Stimulated activated CD8-positive, alpha-beta memory T cell treated with anti-CD3 and anti-CD28 coated beads, Interleukin-2, amount 100 ng/mL, for 48 hours (primary cell): ENCODE measurements at places on chromosomes 6 and 20.

- DNase-seq, result no peak
Measured at GRCh38 chr20:38635721-38636288, 34.2 kb downstream of the ARHGAP40 start.

- DNase-seq, result no peak
Measured at GRCh38 chr6:37980222-37980595, 160.7 kb downstream of the ZFAND3 start.

DNA sequence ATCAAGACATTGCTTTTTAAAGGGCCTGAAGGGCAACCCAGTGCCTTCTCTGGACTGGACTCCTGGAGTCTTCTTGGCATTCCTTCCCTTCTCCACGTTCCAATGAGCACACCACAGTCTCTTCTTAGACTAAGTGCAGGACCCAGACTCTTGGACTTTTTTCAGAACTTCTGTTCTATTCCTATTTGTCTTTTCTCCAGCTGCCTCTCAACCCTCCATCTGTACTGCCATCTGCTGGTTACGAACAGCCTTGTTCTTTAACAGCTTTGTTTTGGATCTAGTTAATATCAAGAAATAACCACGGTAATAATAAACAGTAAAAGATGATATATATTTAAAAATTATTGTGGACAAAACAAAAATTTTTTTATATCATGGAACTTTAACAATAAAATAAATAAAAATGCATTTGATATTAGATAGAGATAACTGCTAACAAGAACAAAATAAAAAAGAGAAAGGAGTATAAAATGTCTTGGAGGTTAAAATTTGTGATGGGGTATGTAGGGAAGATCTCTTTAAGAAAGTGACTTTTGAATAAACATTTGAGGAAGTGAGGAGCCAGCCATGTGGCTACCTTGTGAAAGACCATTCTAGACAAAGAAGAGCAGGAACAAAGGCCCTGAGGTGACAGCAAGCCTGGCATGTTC lies 105.1 kb upstream of the HCRTR2 start:
- no peak for DNase-seq

DNA sequence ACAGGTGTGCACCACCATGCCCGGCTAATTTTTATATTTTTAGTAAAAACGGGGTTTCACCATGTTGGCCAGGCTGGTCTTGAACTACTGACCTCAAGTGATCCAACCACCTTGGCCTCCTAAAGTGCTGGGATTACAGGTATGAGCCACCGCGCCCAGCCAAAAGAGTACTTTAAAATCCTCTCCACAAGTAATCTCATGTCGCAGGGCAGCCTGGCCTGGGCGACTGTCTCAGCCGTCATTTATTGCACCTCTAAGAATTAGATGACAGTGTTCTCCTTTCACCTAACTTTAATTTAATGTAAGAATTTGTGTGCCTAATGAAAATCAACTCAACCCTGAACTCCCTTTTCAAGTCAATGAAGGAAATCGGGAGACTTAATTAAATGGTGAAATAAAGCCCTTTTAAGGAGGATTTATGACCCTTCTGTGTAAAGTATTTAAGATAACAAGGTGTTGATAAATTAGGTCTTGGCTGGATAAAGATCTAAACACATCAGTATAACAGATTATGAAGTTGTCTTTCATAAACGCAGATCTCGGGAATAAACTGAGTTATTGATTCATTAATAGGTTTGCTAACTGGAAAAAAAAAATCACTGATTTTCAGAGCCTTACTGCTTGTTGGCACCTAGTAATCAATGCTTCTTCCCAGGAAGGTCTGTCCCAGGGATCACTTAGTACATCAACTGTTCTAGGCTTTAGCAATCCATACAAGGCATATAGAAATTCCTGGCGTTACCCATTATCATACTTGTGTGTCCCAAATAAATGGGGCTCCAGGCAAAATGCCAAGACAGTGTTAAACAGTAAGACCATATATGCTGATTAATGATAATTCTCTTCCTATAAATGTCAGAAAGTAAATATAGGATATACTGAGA lies 209.3 kb downstream of the GMDS start:
- DNase-seq, result no peak

DNA sequence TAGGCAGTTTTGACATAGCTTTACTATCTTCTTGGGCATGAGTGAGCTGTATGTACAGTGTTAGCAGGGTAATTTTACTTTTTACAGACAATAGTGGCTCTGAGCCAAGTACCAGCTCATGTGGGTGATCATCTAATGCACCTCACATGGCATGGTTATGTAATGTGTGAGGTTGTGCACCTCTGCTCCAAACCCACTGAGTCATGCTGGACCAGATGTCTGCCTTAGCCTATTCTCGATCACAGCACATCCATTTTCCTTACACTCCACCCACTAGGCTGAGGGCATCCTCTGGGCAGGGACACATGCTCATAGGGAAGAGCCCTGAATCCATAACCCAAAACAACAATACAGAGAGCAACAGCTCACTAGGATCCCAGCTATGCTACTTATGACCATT lies 71.6 kb upstream of the FBXL4 start:
- no peak for DNase-seq

GRCh38 chr6:104472021-104472901 lies 387.5 kb downstream of the HACE1 start:
- no peak for DNase-seq

DNA sequence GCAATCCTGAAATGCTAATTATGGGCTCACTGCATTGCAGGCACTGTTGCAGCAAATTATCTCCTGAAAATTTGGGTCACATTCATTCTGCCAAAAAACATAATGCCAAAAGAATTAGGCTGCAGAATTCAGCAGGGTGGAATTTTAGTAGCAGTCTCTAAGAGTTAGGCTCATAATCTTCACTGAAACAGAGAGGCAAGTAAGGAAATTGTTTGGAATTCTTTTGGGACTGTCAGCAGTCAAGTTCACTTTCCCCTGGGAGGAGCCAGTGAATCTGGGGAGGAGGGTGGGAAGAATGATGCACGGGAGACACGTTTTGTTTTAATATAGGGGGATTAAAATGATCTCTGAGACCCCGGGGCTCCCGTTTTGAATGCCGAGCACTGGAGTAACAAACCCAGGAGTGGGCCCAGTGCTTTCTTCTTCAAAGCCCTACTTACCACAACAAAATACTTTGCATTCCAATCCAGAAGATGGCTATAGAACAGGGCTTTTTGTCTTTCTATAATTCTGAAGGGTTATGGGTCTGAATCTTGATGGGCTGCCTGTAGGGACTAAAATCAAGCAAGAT lies 44.7 kb downstream of the SOBP start:
- no peak for DNase-seq

- DNase-seq, result no peak
Measured at GRCh38 chr6:45423824-45424450, 46.2 kb upstream of the SUPT3H start.

DNA sequence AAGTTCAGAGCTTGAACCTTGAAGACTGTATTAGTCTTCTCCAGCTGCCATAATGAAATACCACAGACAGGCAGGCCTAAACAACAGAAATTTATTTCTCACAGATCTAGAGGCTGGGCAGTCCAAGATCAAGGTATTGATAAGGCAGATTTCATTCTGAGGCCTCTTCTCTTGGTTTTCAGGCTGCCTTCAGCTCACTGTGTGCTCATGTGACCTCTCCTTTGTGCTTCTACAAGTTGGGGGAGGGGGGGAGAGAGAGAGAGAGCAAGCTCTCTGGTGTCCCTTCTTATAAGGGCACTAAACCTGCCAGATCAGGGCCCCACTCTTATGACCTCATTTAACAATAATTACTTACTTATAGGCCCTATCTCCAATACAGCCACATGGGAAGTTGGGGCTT lies 102.6 kb upstream of the RSPO3 start:
- no peak for DNase-seq

GRCh38 chr20:23832775-23833513 lies 6.4 kb upstream of the CST2 start:
- no peak for DNase-seq

GRCh38 chr6:42756722-42757121 lies 10.8 kb upstream of the TBCC start:
- no peak for DNase-seq

- DNase-seq, result no peak
Measured at GRCh38 chr6:101640131-101640530, 246.6 kb downstream of the GRIK2 start.

GRCh38 chr20:38685853-38686473 lies 38.3 kb upstream of the SLC32A1 start:
- DNase-seq, result peak; percentile 17

DNA sequence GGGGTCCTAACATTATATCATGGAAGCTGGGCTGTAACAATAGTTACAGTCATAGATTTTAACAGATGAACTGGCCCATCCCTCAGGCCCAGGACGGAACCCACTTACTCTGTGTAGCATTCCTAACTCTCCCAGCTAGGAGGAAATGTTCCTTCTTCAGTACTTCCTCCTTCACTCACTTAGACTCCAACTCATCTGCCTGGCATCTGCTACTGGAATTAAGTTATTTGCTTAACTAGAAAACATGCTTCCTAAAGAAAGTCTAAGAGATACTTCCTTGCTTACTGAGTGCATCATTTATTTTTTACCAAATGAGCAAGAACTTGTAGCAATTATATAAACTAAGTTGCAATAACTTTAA lies 20.5 kb downstream of the GCLC start:
- DNase-seq, result no peak

GRCh38 chr6:53984581-53984980 lies 126.7 kb upstream of the MLIP start:
- DNase-seq, result no peak

DNA sequence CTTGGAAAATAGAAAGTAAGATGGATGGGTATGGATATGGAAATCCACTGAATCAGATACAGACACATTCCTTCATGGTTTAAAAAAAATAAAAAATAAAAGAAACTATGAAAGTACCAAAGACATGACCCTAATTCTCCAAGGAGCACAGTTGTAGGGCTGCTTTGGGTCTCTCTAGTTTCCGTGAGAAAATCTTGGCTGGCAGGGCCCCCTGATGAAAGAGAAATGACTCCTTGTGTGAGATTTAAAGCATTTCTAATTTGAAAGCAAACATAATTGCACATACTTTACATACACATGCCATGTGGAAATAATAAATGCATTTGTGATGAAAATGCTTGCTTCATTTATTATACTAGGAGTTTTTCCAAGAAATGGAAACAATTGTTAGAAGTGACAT lies 593.9 kb upstream of the BTBD3 start:
- no peak for DNase-seq

DNA sequence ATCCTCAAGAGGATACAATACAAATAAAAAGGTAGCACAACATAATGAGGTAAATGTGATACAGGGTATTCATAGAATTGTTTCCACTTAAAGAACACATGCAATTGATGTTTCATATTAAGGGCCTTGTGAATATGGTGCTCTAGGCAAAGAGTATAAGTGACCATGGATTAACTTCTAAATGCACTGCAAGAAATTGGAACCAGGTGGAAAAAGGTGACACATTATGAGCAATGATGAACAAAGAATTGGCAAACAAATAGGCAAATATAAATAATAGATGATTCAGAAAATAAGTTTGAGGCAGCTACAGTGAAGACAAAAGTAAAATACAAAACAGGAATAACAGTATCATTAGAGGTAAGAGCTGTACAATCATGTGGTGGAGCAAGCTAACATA lies 192.0 kb downstream of the GRIK2 start:
- DNase-seq, result no peak

GRCh38 chr20:63179687-63180568 lies 36.0 kb downstream of the YTHDF1 start:
- no peak for DNase-seq

GRCh38 chr6:83827050-83827449 lies 26.1 kb upstream of the RIPPLY2 start:
- DNase-seq, result no peak

DNA sequence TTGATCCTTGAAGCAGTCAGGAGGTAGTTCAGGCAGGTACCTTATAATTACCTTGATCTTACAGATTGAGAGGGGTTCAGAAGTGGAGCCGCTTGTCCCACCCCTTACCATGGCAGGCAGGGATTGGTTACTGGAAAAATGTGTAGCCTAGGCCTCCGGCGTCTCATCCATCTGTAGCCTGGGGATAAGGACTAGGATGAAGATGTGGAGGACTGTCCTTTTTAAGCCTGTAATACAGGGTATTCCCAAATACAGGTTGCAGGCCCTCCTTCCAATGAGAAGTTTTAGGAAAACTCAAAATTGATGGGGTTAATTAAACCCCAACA lies 2.8 kb downstream of the HMGA1 start:
- DNase-seq, result no peak

DNA sequence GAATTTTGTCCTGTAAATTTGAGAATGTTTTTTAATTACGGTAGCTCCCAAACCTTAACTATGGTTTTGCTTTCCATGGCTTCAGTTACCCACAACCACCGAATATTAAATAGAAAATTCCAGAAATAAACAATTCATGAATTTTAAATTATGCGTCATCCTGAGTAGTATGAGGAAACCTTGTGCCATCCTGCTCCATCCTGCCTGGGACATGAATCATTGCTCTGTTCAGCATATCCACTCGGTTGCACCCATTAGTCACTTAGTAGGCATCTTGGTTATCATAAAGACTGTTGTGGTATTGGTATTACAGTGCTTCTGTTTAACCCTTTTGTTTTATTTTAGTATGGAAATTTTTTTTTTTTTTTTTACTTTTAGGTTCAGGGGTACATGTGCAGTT lies 39.7 kb downstream of the KCNS1 start:
- no peak for DNase-seq

DNA sequence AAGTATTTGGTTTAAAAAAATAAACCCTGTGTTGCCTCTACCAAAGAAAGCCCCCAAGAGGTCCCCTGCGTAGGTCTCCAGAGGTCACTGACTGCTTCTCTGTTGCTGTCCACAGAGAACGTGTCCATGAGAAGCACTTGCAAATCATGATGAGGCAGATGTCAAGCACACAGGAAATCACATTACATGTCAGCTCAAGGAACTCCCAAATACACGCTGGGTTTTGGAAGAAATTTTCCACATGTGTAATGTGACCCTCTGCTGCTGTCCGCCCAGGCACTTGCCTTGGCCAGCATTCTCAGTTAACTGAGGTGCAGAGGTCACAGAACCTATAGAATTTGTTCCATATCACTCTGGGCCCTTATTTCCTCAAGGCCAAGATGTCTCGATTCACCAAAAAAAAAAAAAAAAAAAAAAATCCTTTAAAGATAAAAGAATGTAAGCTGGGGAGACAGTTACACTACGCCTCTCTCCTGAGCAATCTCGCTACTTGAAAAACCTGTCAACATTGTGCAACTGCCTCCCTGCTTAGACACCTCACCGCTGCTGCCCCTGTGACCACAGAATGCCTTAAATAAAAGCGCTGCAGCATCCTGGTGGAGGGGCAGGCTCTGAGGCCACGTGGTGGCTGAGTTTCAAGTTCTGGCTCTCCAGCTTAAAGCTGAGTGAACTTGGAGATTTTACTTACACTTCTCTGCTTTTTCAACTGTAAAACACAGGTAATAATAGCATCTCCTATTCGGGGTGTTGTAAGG lies 42.3 kb downstream of the SLC22A23 start:
- no peak for DNase-seq

GRCh38 chr6:159929819-159930218 lies 39.0 kb downstream of the MAS1 start:
- DNase-seq, result no peak
